ENCODE measurements at places on chromosomes 1 and 21.

- no peak for DNase-seq
Measured at GRCh38 chr1:177163844-177164379, 600 bp downstream of the ASTN1 start.

GRCh38 chr1:94620345-94621031 is 78.9 kb upstream of the F3 start:
- DNase-seq = no peak

GRCh38 chr1:181508486-181509165 is 25.3 kb downstream of the CACNA1E start:
- no peak for DNase-seq

- DNase-seq = no peak
Measured at GRCh38 chr1:65992831-65993271, 200.2 kb downstream of the PDE4B start.

DNA sequence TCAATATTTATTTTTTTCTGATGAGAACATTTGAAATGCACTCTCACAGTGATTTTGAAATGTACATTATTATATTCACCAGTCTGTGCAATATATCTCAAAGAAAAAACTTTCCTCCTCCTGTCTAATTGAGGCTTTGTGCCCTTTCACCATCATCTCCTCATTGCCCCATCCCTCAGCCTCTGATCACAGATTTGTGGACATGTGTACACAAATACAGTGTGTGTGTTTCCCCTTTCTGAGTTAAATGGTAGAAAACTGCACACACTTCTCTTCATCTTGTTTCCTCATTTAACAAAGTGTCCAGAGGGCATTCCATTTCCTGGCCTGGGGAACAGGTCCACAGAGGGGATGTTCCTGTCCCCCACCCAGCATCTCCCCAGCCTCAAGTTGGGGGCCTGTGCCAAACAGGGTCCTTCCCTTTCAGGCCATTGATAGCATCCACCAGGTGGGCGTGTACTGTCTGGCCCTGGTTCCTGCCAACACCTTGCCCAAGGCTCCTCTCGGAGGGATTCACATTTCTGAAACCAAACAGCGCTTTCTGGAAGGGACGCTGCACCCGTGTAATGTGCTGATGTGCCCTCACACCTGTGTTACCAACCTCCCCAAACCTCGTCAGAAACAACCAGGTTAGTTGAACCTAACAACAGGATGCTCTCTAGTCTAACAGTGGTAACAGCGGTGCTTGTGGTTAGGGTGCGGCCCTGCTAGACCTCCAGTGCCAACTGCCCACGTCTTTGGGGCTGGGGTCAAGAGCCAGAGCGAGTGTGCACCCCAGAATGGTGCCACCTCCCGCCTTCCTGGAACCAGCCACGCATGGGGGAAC is 54.6 kb downstream of the S100B start:
- DNase-seq = peak; percentile 48

GRCh38 chr1:20448671-20449071 is 37.3 kb downstream of the CAMK2N1 start:
- DNase-seq = no peak

DNA sequence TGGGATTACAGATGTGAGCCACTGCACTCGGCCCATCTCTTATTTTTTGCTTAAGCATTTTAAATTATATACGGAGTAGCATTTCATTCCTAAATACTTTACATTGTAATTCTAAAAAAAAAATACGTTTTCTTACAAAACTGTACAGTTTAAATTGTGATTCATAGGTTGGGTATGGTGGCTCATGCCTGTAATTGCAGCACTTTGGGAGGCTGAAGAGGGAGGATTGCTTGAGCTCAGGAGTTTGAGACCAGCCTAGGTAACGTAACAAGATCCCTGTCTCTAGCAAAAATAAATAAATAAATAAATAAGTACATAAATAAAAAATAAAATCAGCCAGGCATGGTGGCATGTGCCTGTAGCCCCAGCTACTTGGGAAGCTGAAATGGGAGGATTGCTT is 24.6 kb downstream of the TBCE start:
- no peak for DNase-seq

DNA sequence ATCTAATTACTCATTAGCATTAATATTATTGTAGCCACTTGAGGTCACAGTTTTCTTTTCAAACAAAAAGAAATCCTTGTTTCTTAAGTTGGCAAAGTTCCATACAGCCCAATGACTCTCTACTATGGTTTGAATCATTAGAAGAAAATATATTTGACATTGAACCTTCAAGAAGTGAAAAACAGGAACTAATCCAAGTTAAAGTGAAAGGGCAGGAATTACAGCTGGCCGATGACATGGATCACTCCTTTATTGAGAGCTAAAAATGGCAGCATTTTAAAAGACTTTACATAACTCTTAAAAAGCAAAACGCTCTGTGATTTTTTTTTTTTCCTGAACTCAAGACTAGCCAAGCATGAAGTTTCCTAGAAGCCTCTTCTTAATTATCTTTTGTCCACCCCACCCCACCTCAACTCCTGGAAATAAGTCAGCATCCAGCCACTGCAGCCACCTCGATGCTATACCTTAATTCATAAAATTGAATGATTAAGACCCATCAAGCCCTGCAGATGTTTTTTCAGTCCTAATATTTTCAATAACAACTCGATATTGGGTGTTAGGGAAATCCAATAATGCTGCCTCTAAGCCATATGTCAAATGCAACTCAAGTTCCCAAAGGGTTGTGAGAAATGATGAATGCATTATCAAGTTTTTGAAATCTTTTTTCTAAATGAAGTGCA is 323.1 kb downstream of the HHIPL2 start:
- no peak for DNase-seq

GRCh38 chr1:215489771-215490565 is 77.1 kb upstream of the KCTD3 start:
- DNase-seq = no peak
